Spinal cord (tissue), 10 donors: ENCODE measurements at places on chromosomes 6 and 20. TPM values are rescaled to one million over a fixed set of nuclear protein-coding genes. Genes with fewer than 3 reads are reported as not detected.

- DNase-seq, result no peak
These were observed 213.6 kb upstream of the PREP start for GRCh38 chr6:105616521-105616920.

DNA sequence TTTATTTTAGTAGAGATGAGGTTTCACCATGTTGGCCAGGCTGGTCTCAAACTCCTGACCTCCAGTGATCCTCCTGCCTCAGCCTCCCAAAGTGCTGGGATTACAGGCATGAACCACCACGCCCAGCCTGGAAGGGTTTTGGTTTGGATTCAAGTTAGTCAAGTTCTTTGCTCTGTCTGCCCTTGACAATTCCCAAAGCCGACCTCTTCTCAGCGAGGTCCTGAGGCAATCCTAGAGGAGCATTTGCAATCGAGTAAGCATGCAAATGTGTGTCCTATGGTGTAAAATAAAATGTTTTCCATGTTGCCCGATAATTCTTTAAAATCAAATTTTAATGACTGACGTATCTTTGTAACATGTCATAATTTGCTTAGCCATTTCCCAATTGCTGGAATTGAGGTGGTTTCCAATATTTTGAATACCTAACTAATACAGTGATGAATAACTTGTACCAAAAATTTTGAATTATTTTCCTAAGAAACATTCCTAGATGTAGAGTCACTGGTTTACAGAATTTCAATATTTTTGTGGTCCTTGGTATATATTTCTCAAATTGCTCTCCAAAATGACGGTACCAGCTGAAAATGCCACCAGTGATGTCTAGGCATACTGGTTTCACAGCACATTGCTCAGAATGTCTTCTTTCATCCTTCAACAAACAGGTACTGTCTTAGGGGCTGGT is 38.7 kb downstream of the GTF2H5 start:
- no peak for DNase-seq

GRCh38 chr6:44480097-44480541 is 92.6 kb downstream of the CDC5L start:
- DNase-seq, result peak; percentile 35

DNA sequence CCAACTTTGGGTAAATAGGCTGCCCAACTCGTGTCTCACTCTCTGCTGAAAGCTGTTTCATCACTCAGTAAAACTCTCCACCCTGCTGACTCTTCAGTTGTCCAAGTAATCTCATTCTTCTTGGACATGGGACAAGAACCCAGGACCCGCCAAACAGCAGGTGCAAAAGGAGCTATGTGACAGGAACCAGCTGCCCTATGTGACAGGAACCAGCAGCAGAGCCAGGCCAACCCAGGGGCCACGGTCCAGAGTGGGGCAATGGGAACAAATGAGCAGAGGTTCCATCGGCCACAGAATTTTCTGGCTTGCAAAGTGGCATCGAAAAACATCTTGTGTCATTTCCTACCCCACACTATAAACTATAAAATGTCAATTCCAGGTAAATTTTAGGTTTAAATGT is 56.5 kb downstream of the MOXD1 start:
- no peak for DNase-seq

- no peak for DNase-seq
These were observed 335.8 kb upstream of the FLRT3 start for GRCh38 chr20:14673164-14673563.

DNA sequence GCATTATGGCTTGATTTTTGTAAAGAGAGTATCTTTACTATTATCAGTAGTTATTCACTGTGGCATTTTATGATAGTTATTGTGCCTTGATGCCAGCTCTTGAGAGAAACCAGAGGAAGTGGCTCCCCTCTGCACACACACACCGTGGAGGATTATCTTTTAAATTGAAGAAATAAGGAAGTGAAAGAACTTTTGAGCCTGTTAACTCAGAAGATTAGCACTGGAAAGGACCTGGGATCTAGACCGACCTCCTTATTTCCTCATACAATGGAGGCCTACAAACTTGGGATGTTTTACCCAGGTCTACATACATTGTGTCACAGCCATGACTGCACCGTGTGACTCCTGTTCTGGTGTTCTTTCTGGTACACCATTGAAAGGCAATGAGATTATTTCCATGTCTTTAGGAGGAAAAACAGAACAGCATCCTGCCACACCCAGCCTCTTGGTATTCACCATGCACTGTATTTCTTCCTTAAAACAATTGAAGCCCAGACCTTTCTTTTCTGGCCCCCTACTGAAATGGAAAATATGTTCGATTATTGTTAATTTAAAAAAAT is 40.6 kb downstream of the HECA start:
- DNase-seq, result no peak

SPATA25 gene
- 3.0 TPM for total RNA-seq

RANBP9 gene
- 59.2 TPM for total RNA-seq

CFAP61 gene
- 4.0 TPM for total RNA-seq
